NCI-H1092 (cell line): ENCODE measurements at places on chromosomes 3 and 15.

- DNase-seq, result no peak
Observed at GRCh38 chr3:143121241-143122088, 1.9 kb downstream of the CHST2 start.

GRCh38 chr3:36814776-36815175, 50.4 kb upstream of the DCLK3 start:
- no peak for DNase-seq

DNA sequence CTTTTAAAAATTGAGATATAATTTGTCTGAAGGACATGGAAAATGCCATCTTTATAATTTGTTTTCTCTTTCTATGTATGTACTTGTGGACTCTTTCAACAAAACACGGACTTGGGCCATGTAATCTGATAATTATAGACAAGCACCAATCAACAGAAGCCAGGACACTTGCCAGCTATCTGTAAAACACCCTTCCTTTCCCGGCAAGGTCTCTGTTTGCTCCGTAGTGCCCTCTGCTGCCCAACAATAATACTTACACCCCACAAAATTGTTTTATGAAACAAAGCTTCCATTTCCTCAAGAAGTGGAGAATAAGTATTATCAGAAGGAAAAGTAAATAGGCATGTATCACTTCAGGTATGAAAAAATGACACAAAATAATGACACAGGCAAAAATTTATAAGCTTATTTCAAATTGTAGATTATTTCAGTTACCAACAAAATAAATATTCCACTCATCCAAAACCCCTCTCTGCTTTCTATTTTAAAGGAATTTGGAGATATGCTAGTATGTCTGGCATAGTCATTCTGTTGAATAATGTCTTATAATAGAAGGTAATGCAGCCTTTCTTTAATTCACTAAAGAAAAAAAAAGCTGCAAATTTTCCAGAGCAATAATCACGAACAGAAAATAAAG, 32.8 kb downstream of the MYH15 start:
- peak; percentile 39 for DNase-seq

DNA sequence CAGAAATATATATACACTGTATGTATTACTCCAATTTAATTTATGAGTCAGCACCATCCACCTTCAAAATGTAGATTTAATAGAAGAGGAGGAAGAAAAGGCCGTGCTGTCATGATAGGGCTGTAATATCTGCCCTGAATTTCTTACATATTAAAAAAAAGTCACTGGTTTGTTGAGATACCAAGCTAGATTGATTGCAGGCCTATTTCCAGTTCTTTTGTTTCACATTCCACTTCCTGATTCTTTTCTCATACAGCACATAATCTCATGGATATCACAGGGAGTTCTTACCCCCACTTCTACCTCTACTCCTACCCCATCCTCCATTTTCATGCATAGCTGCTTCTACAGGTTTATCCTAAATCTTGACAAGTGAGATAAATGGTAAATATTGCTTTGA, 290.3 kb downstream of the ZBTB20 start:
- no peak for DNase-seq

DNA sequence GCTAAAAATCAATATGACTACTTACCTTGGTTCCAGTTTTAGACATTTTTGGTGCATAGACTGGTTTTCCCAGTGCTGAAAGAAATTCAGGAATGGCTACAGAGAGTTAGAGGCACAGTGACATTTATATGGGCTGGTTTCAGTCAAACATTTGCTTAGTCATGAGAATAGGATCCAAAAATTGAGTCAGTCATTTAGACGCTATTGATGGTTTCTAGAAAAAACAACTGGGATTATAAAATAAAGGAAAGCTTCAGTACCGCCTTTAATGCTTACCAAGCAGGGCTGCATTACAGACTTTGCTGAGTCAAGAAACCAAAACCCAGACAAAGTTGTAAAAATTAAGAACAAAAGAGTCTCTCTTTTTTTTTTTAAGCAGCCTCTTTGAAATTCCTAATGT, at the start of gene CRYGS:
Gene CRYGS (minus strand): TSS at position 100 of the 400 bp plus-strand sequence. CDS start 54 bp downstream, at position 46.
- DNase-seq, result no peak

DNA sequence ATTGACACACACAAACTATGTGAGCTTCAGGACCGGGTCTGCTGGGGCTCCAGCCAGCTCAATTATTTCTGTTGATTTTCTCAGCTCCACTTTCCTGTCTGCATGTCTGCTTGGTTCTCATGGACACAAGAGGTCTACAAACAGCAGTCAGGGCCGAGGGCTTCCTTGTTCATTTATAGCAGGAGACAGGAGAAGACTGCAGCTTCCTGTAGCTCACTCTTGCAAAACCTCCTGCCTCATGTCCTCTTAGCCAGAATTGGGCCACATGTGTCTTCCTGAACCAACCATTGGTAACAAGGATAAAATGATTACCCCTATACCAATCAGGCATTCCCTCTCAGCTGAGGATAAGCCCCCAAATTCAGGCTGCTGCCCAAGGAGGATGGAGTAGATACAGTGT, 182.8 kb downstream of the TLE3 start:
- DNase-seq, result no peak

- DNase-seq, result no peak
Observed at GRCh38 chr3:26058901-26059321, 269.0 kb downstream of the OXSM start.

DNA sequence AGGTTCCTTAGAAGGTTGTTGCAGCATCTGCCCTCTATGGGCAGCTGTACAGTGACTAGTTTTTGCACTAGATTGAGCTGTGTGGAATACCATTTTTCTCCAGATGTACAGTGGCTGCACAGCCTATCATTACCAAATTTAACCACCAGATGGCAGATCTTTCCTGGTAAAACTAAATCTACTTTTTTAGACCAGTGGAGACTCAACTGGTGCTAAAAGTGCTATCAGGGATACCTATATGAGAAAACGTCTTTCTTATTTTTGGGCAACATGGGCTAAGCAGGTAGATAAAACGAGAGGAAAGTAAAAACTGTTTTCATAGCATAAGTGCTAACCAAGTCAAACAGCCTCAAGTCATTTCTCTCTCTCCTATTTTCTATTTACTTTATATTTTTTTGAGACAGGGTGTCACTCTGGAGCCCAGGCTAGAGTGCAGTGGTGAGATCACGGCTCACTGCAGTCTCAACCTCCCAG, 21.2 kb downstream of the IGSF10 start:
- DNase-seq, result peak; percentile 14

DNA sequence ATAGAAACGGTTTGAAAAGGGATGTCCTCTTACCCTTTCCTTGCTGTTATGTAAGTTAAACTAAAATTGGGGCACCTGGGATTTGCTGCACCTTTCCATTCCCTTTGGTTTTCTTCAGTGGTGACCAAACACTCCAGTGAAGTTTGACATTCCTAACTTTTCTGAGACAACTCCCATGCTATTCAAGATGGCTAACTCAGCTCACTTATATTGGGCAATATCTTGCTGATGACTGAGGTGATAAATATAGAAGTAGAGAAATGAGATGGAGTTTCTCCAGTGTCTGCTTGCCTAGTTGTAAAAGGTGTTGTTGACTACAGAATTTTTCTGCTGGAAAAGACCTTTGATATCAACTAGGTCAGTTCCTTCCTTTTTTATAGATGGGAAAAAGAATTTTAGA, 291.8 kb downstream of the GAP43 start:
- DNase-seq, result no peak

- no peak for DNase-seq
Observed at GRCh38 chr15:38255690-38256089, 3.1 kb downstream of the SPRED1 start.

DNA sequence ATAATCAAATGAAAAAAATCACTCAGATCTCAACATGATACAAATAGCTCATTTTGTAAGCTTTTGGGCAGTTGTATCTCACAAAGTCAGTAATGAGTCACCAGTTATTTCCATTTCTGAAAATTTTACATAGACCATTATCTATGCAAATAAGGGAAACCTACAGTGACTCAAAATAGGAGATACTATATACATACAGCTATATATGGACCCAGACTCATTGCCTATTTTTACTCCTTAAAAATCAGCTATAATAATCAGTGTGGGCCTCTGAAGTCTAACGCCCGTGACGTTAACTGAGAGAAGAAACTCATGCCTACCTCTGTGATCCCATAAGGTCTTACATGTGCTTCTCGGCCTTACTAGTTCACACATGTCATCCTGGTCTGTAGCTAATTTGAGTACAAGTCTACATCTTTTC, 31.6 kb downstream of the LRIG1 start:
- DNase-seq, result no peak

- no peak for DNase-seq
Observed at GRCh38 chr15:68644083-68644904, 65.5 kb downstream of the CORO2B start.

DNA sequence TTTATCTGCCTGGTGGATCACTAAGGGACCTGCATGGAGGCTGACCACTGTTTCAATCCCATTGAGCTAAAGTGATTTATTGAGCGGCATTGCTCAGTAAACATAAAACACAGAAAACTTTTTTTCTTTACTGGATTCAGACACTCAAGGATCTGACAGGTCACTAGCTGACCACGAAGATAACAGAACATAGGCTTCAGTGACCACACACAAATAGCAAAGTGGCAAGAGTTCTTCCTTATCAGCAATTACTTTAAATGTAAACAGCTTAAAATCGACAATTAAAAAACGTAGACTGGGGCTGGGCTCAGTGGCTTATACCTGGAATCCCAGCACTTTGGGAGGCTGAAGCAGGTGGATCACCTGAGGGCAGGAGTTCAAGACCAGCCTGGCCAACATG, 48.7 kb downstream of the STAG1 start:
- no peak for DNase-seq

DNA sequence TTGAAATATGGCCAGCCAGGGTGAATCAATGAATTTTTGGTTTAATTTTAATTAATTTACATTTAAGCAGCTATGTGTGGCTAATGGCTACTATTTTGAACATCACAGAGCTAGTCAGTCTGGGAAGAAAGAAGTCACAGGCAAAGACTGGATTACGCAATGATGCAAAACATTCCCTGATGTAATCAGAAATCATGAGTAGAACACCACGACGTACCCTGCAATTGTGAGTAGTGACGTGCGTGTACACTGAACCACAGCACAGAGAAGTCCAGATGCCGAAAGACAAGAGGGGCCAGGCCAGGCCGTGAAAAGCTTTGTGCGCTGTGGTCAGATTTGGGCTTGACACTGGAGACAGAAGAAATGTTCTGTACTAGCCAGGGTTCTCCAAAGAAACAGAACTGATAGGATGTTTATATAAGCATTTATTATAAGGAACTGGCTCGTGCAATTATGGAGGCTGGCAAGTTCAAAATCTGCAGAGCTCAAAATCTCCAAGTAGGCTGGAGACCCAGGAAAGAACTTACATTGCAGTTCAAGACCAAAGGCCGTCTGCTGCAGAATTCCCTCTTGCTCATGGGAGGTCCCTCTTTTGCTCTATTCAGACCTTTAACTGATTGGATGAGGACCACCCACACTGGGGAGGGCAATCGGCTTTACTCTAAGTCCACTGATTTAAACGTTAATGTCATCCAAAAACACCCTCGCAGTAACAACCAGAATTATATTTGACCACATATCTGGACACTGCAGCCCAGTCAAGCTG, 44.6 kb downstream of the SH3BP5 start:
- DNase-seq, result no peak

GRCh38 chr15:92846741-92847140, 53.4 kb upstream of the CHD2 start:
- DNase-seq, result no peak

GRCh38 chr15:67701669-67702068, 123.6 kb upstream of the SKOR1 start:
- no peak for DNase-seq

GRCh38 chr15:42032376-42033213, 11.8 kb upstream of the PLA2G4E start:
- DNase-seq, result no peak

GRCh38 chr15:36797128-36797527, 217.7 kb downstream of the CDIN1 start:
- no peak for DNase-seq

- no peak for DNase-seq
Observed at GRCh38 chr3:79253704-79254103, 514.1 kb downstream of the ROBO1 start.

DNA sequence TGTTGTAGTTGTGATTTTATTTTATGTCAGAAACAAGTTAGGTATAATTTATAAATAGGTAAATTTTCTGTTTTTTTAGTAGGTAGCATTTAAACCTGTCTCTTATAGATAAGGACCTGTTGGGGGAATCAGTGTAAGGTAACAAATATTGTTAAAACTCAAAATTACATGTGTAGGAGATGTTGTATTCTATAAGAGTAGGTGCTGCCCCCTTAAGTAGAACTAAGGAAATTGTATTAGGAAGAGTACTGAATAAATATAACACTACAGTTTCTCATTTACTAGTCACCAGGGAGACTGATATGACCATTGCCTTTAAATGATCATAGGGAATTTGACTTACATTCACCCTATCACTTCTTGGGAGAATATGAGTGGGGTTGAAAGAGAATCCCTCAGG, 31.2 kb downstream of the SLC25A36 start:
- DNase-seq, result no peak

DNA sequence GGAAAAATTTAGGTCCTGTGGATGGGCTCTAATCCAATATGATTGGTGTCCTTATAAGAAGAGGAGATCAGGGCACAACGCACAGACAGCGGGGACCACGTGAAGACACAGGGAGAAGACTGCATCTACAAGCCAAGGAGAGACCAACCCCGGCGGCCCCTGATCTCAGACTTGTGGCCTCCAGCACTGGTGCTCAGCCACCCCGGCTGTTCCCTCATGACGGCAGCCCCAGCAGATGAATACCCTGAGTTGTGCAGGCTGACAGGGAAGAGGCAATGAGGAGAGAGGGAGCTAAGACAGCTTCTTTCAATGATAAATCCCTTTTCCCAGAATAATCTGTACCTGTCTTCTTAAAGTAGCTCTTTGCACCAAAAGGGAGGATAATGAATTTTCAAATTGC, 33.3 kb upstream of the CGNL1 start:
- DNase-seq, result no peak

DNA sequence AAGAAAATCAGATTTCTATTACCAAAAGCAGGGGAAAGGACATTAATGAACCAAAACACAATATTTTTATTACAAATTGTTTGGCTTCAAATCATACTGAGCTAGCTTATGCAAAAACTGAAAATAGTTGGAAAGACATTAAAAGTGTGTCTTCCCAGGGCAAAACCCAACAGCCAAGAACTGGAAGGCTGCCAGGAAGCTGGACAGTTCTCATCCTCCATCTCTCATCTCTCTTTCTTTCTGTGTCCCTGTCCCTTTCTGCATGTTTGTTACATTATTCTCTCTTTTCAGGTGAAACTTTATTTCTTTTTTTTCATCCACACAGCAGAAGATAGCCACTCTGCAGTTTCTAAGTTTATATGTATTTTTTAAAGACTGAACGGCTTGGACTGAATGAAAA, 41.1 kb upstream of the SNTN start:
- no peak for DNase-seq

- DNase-seq, result no peak
Observed at GRCh38 chr3:175512700-175513099, 653.6 kb downstream of the NAALADL2 start.
